ENCODE measurements at places on chromosomes 1 and 21. TPM values are rescaled to one million over a fixed set of nuclear protein-coding genes. Genes with fewer than 3 reads are reported as not detected.

Gene E2F2
- 0.08 TPM for total RNA-seq

Gene STPG1
- 10.2 TPM for total RNA-seq

Gene TMEM50B
- 28.6 TPM for total RNA-seq

Gene VTCN1
- not detected for total RNA-seq

Gene OR2T33
- total RNA-seq, result not detected

Gene KRTAP10-1
- not detected for total RNA-seq

Gene SH3BGR
- total RNA-seq, result 0.70 TPM

Gene COL8A2
- total RNA-seq, result 4.8 TPM

Gene A3GALT2
- not detected for total RNA-seq

Gene CYP4A11
- not detected for total RNA-seq

Gene KCNN3
- total RNA-seq, result not detected

Gene ZNF683
- total RNA-seq, result not detected

Gene FCGR1A
- total RNA-seq, result not detected

Gene KANK4
- 0.42 TPM for total RNA-seq

Gene CFAP74
- not detected for total RNA-seq

Gene PDE4B
- total RNA-seq, result 0.62 TPM

Gene PTPRC
- not detected for total RNA-seq

Gene KCNH1
- not detected for total RNA-seq

Gene MAP1LC3C
- not detected for total RNA-seq

Gene AMPD1
- not detected for total RNA-seq

Gene CFAP45
- total RNA-seq, result 0.11 TPM

Gene FAM131C
- 0.15 TPM for total RNA-seq

Gene DIPK1A
- total RNA-seq, result 10.2 TPM

Gene CEP170
- 27.7 TPM for total RNA-seq

Gene ERICH3
- total RNA-seq, result not detected

Gene LRRC38
- not detected for total RNA-seq

Gene CFHR3
- not detected for total RNA-seq

Gene LCE3B
- total RNA-seq, result not detected

Gene TTC34
- total RNA-seq, result under 0.01 TPM

Gene LRRN2
- total RNA-seq, result not detected

Gene NRIP1
- total RNA-seq, result 29.8 TPM

Gene RGS13
- not detected for total RNA-seq

Gene SLFNL1
- total RNA-seq, result not detected

Gene FOXD2
- 0.08 TPM for total RNA-seq

Gene ZNF695
- total RNA-seq, result 2.3 TPM

Gene CD1B
- total RNA-seq, result not detected

Gene GSTM5
- total RNA-seq, result not detected

Gene FMOD
- total RNA-seq, result 0.42 TPM

Gene PROX1
- 0.16 TPM for total RNA-seq

Gene YRDC
- 29.6 TPM for total RNA-seq

Gene MFAP2
- 91.4 TPM for total RNA-seq

Gene KCNK2
- not detected for total RNA-seq

Gene ALG14
- 1.3 TPM for total RNA-seq

Gene OR2T11
- not detected for total RNA-seq

Gene NHLH2
- total RNA-seq, result 0.04 TPM

Gene FMO3
- not detected for total RNA-seq

Gene FAM3B
- total RNA-seq, result not detected

Gene MROH9
- total RNA-seq, result not detected

Gene SLC25A33
- 7.3 TPM for total RNA-seq

Gene BMP8A
- total RNA-seq, result 0.16 TPM

Gene TRPM2
- not detected for total RNA-seq

Gene RUNX1
- total RNA-seq, result 17.9 TPM

Gene OR2T29
- not detected for total RNA-seq

Gene NBPF10
- 0.70 TPM for total RNA-seq

Gene IL19
- not detected for total RNA-seq

Gene DENND2C
- 6.2 TPM for total RNA-seq

Gene KRTAP21-2
- total RNA-seq, result not detected
